ENCODE measurements at places on chromosomes 5 and 9.

DNA sequence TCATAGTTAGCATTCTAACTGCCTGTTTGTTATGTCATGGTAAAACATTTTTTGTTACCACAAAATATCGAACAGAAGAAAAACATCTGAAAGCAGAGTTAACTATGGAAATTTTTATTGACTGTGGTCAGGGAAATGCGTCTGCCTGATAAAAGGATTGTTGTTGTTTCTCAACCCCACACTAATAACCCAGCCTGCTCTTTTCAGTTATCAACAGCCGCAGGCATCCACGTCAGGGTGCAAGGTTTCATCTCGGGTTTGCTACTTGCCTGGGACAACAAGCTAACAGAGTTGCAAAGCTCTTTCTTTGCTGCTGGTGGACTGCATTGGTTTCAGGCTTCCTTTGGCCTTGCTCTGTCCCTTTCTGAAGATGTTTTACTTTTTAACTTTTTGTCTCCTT, 969.2 kb downstream of the CDH18 start:
- no peak for DNase-seq

GRCh38 chr5:178461004-178461730, 129.0 kb downstream of the COL23A1 start:
- DNase-seq = peak; percentile 8

GRCh38 chr5:35644543-35644942, 26.9 kb downstream of the SPEF2 start:
- DNase-seq = no peak

DNA sequence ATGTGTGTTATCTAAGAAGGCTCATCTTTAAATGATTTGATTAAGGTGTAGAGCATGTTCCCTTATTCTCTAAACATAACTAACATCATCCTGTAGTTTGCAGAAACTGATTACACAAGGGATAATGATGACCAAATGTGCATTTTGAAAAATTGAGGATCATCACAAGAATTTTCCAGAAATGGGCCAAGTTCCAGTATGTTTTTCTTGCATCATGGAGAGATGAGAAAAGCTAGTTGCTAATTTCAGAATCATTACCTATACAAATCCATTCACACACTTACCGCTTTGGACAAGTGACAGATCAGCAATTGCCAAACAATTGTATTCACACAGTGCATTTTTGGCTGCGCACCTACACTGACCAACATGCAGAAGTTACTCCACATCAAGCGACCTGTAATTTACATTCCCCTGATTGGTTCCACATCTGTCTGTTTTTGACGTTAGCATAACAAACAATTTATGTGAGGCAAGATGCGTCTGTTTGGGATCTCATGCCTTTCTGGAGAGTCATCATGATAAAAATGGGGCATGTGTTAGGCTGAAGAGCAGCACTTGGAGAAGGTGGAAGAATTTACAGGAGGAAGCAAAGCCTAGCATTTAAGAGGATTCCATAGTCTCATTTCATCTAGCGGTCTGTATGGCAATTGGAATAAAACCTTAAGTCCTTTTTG, 2.8 kb upstream of the BNC2 start:
- no peak for DNase-seq

GRCh38 chr5:135193213-135194125, 159.4 kb upstream of the PITX1 start:
- no peak for DNase-seq

GRCh38 chr5:162593881-162594280, 526.3 kb downstream of the GABRG2 start:
- DNase-seq = no peak

DNA sequence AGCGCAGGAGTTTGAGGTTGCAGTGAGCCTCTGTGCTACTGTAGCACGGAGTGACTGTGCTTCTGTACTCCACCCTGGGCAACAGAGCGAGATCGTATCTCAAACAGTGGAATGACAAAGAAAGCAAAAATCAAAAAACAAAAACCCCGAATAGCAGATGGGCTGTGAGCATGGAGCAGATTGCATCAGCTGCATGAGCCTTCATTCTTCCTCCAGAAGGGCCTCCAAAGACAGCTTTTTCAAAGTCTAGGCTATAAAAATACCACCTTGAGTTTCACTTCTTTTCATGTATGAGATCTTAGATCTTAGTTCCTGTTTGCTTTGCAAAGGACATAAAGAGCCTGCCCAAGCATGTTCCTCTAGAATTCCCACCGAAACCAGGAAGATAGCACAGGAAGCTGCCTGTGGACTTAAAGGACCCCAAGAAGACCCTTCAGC, 15.0 kb upstream of the HSPB3 start:
- no peak for DNase-seq

- no peak for DNase-seq
Measured at GRCh38 chr5:113427871-113428574, 6.8 kb downstream of the TSSK1B start.

GRCh38 chr5:82721087-82721410, 356.1 kb downstream of the TMEM167A start:
- no peak for DNase-seq

DNA sequence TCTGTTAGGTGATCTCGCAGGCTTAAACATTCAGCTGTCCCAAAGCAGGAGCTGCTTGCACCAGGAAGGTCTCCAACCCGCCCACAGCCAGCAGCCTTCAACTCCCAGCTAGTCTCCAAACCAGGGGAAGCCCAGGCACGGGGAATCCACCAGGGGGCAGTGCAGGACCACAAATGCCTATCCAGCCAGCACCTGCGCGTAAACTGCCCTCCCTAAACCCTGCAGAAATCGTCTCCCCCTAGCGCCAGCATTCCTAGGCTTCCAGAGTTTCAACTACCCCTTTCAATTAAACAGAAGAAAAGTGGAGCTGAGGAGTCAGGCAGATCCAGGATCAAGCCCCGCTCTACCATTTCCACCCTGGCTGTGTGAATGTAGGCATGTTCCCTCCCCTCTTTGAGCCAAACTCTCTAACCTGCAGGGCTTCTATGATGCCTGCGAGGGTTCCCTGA, 72.0 kb downstream of the HRH2 start:
- DNase-seq = peak; percentile 86

DNA sequence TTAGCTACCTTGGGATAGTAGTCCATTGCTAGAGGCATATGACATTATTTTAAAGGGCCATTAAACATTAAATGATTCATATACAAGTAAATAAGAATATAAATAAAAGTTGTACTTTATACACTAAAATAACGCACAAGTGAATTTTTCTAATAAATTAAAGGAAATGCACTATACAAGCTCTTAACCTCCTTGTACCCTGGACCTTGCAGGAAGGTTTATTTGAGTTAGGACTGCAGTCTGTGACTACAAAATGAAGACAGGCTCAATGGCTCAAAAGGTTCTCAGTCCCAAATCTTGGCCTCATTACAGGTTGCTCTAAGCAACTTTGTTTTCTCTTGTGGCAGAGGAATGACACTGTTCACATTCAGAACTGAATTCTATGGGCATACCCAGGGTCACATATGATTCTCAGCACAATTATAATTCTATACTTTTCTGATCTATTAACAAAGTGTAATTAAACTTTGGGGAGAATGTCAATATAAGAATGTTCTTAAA, 34.4 kb downstream of the FEM1C start:
- DNase-seq = no peak

- DNase-seq = no peak
Measured at GRCh38 chr9:95533996-95534680, 17.4 kb upstream of the PTCH1 start.

- no peak for DNase-seq
Measured at GRCh38 chr5:80629281-80629680, 25.2 kb upstream of the MSH3 start.

GRCh38 chr5:134240421-134240962, 14.6 kb upstream of the PPP2CA start:
- DNase-seq = no peak

DNA sequence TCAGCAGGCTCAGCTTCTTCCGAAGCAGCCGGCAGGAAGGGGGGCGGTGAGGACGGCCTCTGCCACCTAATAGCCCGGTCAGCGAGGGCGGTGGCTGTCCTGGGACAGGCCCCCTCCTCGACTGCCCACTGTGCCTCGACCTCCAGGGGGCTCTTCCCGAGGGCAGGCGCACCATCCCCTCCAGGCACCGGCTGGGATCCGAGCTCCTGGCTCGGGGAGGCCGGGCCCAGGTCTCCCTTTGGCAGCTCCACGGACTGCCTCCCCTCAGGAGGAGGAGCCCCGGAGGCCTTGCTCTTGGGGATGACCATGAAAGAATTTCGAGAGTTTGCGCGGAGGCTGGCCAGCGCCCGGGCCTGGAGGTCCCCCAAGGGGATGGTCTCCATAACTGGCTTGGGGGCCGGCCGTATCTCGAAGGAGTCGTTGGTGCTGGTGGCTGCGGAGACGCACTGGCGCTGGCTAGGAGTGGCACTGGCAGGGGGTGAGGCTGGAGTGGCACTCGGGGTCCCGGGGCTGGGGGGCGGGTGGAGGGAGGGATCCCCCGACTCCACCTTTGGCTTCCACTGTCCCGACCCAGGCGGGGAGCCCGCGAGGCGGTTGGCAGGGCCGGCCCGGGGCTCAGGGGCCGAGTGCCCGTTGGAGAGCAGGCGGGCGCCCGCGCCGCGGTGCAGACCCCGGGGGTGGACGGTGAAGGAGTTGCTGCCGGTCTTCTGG, 975 bp downstream of the TPRN start:
- DNase-seq = no peak

DNA sequence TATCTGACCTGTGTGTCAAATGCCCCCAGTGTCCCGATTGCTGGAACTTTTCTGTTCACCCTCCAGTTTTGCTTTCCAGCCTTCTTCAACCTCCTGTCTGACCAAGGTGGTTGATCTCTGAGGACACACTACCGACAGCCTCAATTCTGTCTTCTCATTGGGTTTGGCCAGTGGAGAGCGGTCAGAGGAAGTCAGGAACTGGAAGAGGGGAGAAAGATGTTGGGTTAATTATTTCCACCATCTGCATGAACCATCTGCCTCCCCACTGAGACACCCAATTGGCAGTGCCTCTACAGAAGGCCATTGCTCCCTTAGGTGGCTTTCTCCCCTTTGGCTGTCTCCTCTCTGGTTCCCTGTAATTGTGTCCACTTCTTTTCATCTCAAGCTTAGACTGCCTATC, 154.3 kb upstream of the RAI14 start:
- DNase-seq = no peak

GRCh38 chr9:136848393-136849037, 694 bp upstream of the PHPT1 start:
- DNase-seq = no peak

GRCh38 chr5:858726-859125, 7.9 kb upstream of the ZDHHC11 start:
- no peak for DNase-seq

DNA sequence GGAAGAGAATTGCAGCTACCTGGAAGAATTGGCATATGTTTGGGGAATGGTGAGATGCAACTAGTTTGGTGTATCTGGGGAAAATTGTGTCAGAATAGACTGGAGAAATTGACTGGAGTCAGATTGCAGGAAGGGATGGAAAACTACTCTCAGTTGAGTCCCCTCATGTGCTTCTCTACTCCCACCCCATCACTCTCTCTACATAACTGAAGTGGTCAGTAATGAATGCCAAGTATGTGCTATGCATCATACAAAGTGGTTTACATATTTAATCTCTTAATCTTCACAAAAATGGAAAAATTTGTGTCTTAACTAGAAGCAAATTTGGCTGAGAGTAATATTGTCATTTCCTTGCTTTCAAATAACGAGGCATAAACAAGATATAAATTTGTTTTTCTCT, 146.4 kb upstream of the TNC start:
- no peak for DNase-seq

- DNase-seq = no peak
Measured at GRCh38 chr5:82319192-82319591, 41.0 kb upstream of the RPS23 start.

- DNase-seq = no peak
Measured at GRCh38 chr5:17204133-17204489, 13.3 kb upstream of the BASP1 start.

DNA sequence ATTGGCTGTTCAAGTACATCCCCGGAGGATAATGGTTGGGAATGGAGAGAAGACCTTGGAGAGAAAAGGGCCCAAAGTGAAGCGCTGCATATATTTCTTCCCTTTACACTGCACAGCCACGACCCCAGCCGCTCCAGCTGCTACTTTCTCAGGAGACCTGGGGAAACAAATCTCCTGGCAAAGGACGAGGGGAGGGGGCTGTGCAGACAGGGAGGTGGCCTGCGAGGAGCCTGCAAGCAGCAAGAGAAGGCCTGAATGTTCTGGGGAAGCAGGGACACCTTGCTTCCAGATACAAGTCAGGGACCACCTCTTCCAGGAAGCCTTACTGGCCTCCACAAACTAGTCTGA, 739 bp upstream of the PDLIM4 start:
- DNase-seq = no peak

DNA sequence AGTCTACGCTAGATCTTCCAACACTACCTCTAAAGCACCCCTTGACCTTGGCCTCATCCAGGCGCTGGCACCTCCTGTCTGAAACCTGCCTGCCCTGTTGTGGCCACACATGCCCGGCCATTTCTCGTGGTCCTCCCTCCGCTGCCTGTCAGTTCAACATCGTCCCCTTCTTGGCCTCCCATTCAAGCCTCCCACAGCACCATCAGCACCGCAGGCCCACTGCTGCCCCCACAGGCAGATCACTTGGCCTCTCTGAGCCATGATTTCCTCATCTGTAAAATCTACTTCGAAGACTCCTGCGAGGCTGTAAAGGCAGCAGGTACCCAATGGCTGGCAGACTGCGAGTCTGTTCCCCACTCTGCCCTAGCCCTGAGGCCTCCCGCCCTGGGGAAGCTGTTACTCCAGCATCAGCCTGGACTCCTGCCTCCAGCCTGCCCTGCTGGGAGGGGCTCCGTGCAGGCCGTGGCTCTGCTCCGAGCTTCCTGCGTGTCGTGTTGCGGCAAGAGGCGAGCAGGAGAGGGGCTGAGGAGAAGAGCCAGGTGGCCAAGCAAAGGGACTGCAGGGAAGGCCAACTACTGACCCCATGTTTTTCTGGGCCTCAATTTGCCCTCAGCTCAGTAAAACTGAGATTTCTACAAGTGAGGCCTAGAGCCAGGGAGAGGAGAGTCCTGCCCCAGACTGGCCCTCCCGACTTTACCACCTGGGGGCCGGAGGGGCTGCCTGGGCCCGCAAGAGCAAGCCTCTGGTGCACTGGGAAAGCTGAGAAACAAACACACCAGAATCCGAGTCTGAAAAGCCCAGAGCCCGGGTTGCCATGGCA, 70.5 kb upstream of the LRRTM2 start:
- no peak for DNase-seq

DNA sequence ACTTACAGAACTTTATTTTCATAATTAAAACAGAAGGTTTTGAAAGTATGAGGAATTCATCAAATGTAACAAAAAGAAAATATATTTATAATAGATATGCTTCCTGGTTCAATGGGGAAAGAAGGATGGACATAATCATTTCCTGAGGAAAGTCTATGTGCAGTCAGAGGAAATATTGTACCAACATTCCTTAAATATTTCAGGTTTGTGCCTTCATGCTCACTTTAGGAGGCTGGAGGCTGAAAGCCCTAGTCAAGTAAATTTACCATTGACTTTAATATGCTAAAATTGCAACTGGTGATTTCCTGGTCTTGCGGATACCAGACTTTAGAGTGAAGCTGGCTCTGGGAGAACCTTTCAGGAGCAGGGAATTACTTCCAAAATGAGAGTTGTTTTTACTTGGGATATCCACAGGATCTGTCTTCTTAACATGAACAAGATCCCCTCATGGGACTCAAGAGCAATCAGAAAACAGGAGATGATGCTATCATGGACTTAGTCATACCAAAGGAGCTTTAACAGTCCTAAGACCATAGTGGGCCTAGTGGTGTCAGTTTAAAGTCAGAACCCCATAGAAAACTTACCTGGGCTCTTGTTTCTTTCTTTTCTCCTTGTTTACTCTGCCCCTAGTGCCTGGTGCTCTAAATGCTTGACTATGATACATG, 762.8 kb upstream of the GRAMD2B start:
- no peak for DNase-seq
